ENCODE measurements at places on chromosomes 12 and 14.
A peak's percentile ranks its signal among the peaks of the same experiment; 100 is the strongest.

- DNase-seq: peak; percentile 45
These were observed 5.7 kb upstream of the NEK9 start for GRCh38 chr14:75132382-75133086.

GRCh38 chr14:55417955-55418354 is 6.3 kb upstream of the ATG14 start:
- no peak for DNase-seq

DNA sequence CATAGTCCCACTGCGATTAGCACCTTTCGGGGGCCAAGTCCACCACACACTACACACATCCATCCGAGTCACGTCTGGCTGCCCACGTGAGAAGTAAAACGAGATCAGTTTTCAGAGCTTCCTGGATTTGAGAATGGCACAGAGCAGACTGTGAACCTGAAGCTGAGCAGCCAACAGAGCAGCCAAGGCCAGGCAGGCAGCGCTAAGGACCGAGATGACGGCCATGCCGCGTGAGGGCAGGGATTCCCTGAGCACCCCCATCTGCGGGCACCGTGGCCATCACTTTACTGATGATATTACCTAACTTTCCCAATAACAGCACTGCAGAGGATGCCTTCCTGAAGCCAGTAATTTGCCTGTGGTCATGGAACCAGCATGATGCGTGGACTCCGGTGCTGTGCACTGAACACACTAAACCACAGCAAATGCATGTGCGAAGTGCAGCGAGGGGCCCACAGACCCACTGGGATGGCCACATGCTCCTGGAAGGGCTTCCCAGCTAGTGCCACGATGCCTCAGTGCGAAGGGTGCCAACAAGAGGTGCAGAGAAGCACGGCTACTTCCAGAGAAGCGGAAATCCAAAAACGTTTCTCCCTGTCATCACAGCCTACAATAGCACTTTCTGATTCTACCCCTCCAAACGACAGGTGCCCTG is 56.0 kb downstream of the RNF34 start:
- DNase-seq: no peak

- peak; percentile 41 for DNase-seq
These were observed 22.4 kb upstream of the FBXO21 start for GRCh38 chr12:117212563-117213190.

DNA sequence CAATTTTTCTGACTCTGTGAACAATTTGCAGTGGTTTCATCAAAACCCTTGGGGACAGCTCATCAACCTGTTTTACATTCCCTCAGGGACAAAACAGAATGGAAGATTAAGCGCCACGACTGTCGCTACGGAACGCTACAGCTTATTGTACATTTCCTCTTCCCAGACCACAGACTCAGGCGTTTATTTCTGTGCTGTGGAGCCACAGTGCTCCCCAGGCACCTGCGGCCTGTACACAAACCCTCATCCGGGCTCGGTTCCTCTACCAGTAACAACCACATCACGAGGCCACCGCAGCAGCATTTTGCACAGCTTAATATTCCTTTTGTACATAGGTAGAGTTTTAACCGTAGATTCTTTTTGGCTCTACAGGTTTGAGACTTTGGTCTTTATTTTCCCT is 397.4 kb upstream of the OR4E1 start:
- DNase-seq: peak; percentile 79

DNA sequence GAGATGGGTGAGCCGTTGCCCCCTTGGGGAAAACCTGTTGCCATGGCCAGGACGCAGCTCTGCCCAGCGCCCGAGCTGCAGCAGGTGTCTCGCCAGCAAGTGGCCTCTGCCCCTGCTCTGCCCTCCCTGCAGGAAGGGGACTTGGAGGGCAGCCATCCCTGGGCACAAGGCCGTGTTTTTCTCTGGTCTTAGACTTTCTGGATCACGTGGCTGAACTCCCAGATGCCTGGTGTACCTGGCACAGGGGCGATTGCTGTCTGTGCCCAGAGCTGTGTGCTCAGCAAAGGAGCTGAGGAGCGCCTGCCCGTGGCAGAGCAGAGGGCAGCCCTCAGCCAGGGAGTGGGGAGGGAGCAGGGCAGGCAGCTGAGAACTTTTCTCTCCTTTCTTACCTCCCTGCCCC is 38.0 kb downstream of the TMEM63C start:
- no peak for DNase-seq

- DNase-seq: no peak
These were observed 127.8 kb downstream of the DAAM1 start for GRCh38 chr14:59316151-59316830.

GRCh38 chr12:112352921-112353320 is 29.3 kb downstream of the HECTD4 start:
- DNase-seq: no peak

DNA sequence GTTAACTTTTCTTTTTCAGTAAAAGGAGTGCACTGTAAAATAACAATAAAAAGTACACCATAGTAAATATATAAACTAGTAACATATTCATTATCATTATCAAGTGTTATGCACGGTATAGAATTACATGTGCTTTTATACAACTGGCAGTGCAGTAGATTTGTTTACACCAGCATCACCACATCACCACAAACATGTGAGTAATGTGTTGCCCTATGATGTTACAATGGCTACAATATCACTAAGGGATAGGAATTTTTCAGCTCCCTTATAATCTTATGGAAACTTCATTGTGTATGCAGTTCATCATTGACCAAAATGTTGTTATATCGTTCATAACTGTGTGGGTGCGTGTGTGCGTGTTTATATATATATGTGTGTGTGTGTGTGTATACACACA is 23.5 kb upstream of the NEDD1 start:
- no peak for DNase-seq

DNA sequence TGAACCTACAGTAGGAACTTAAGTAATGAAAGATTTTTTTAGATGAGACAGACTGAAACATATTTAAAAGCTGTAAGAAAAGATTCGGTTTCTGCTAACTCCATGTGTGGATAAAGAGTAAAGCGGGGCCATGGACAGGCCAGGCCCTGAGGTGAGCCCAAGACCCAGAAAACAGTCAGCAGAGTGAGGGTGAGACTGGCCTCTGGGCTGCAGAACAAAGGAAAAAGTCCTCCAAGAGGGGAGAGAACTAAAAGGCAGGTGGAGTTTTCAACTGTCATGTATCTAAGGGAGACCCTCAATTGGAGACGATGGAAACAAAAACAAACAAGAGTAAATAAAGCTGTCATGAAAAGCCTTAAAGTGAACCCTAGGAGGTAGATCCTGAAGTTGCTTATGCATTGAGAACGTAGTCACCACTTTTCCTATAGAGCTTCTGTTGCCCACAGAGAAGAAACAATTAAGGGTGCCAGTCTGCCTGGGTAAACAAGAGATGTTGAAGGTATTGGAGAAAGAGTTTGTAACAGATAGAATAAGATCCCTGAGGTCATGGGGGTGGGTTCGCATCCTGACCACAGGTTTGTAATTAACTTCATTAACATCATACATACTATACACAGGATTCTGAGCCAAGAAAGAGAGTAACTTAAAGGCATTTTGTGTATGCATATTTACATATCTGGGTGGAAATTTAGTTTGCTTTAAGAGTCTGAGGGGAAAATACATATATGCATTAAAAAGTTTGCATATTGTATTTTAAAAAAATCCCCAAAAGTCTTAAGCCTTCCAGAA is 268.7 kb upstream of the PDE3A start:
- no peak for DNase-seq

DNA sequence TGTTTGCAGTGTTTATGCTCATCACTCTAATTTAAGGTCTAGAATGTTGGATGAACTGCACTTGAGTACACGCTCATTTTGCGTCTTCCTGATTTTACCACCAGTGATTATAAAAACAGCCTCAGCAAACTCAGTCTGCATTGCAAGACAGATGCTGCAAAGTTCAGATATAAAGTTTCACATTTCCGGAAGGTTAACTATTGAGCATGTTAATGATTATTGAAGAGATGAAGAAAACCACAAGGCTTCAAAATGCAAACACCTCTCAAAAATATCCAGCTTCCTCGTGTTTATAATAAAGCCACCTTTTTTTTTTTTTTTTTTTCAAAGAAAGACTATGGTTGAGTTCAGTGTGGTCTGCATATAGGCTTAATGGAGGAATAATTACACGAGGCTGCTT is 92.1 kb upstream of the BMP4 start:
- no peak for DNase-seq

DNA sequence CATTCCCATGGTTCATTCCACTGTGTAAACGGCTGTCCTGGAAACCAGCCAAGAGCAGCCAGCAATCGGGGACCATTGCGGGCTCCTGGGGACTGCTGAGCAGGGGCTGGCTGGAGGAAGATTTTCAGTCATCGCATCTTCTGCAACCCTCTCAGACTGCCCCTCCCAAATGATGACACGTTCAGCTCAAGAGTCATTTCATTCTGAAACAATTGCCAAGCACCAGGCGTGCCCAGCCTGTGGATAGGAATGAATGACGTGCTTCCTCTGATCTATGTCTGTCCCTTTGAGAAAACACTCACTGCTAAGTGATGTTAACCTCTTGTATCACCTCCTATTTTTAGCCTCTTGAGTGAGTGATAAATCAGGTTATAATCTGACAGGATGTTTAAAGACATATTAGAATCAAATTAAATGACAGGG is 62.0 kb downstream of the NDUFA12 start:
- DNase-seq: peak; percentile 7

- DNase-seq: no peak
These were observed 44.0 kb upstream of the OR5AU1 start for GRCh38 chr14:21199611-21200560.

- DNase-seq: no peak
These were observed 243.1 kb downstream of the ERC1 start for GRCh38 chr12:1234073-1234472.

DNA sequence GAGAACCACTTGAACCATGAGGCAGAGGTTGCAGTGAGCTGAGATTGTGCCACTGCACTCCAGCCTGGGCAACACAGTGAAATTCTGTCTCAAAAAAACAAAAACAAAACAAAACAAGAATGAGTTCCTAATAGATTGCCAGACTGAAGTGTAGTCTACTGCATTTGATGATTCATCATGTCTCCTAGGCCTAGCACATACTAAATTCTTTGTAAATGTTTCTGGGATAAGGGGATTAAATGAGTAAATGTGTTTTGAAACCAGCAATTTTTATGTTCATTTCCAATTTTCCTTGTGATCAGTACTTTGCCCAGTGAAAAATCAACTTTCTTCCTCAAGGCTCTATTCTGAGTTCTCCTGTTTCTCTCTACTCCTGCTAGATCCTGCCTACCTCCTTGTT is 2.9 kb upstream of the DYRK2 start:
- DNase-seq: no peak

GRCh38 chr12:19894050-19894449 is 454.8 kb downstream of the AEBP2 start:
- no peak for DNase-seq

GRCh38 chr12:115440438-115440837 is 756.5 kb upstream of the TBX3 start:
- no peak for DNase-seq

DNA sequence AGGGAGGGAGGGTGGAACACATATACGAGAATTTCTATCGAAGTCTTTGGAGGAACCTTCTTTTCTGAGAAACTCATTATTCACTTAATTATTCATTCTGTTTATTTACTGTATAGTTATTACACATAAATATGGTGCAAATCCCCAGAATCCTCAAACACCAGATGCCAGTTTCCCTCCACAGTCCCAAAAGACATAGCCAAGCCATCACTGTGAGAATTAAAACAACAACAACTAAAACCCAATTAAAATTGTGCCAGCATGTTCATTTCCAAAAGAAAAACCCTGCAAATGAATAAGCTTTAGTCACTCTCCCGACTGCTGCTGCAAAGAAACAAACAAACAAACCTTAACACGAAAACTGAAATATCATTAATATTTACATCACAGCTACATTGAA is 173.5 kb downstream of the EFCAB11 start:
- no peak for DNase-seq

DNA sequence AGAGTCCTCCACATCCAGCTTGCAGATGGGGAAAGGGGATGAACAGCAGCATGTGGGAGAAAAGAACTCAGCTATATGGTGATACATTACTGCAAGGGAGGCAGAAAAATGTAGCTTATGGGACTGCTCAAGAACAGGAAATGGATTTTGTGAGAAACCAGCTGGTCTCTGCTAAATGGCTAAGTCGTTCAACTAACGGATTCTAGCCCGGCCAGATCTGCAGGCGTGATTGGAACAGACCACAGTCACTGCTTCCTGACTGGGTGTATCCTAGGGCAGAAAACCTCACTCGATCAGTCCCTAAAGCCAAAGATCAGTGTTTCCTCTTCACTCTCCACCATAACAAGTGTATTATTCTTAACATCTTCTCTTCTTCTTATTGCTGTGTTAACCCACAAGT is 8.1 kb upstream of the PTGDR start:
- DNase-seq: no peak

GRCh38 chr12:95759718-95760117 is 30.8 kb downstream of the NTN4 start:
- no peak for DNase-seq

DNA sequence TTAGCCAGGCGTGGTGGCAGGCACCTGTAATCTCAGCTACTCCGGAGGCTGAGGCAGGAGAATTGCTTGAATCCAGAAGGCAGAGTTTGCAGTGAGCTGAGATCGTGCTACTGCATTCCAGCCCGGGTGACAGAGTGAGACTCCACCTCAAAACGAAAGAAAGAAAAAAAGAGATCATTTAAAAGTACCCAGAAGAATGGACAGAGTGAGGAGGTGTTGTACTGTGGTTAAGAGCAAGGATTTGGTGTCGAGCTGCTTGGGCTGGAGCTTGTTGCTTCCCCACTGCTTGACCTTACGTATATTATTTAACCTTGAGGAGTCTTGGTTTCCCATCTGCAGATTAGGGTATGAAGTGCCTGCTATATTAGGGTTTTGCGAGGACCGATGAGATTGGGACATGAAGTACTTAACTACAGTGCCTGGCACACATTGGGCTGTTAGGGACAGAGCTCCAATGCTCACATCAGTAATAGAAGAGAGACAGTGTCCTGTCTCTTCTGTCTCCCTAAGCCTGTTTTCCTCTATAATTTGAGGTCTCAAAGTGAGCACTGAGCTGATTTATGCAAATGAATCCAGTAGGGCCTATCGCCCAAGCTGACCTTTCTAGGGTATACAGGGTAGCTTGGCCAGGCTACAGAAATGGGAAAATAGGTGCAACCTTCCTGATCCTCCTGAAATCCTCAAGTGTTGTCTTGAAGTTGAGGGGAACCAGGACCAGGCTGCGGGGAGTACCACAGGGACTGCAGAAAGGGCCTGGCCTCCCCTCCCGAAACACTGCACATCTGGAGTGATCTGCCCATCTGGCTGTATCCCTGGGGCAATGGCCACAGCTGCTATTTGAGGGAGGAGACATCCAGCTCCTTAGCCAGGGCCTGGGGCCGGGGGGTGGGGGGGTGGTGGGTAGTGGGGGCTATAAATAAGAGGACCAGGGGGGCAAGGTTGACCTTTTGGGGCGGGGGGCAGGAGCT is 8.6 kb upstream of the HDAC7 start:
- no peak for DNase-seq

GRCh38 chr14:105281371-105282097 is 19.3 kb downstream of the BRF1 start:
- DNase-seq: no peak

GRCh38 chr12:108611884-108612415 is 14.1 kb upstream of the TMEM119 start:
- no peak for DNase-seq
